Hepatocyte (in vitro differentiated cells): ENCODE measurements at places on chromosomes 7 and 10.
A peak's percentile ranks its signal among the peaks of the same experiment; 100 is the strongest.

- DNase-seq, result no peak
Measured at GRCh38 chr10:114996542-114996941, 58.5 kb downstream of the TRUB1 start.

- peak; percentile 69 for DNase-seq
Measured at GRCh38 chr10:91551856-91552255, 81.0 kb downstream of the PPP1R3C start.

DNA sequence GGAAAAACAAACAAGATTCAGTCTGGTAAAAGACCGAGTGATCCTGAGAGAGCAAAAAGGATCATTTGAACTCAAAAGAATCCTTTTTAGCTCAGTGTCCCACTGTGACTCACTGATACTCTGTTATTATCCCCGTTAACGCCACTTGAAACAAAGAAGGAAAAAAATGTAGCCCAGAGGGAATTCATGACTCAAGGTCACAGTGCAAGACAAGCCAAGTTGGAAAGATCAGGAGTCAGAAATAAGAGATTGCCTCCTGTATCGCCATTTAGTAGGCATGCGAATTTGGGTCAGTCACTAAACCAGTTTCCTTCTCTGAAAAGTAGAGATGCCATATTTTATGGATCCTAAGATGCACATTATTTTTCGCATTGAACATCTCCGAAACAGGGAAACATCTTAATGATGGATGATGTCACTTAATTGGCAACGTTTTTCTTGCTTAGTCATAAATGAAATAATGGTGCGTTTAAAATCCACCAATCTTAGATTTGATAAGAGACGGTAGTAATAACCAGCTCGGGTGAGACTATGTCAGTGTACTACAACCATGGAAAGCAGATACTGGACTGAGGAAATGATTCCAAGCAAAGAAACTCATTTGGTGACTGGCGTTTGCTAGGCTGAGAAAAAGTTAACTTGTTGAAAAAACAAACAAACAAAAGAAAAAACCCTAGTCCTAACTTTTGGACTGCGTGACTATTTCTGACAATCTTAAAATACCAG lies 502.0 kb upstream of the CELF2 start:
- DNase-seq, result no peak

- DNase-seq, result no peak
Measured at GRCh38 chr7:28550580-28551186, 138.4 kb downstream of the CREB5 start.

- no peak for DNase-seq
Measured at GRCh38 chr7:4607311-4607729, 74.8 kb upstream of the FOXK1 start.

DNA sequence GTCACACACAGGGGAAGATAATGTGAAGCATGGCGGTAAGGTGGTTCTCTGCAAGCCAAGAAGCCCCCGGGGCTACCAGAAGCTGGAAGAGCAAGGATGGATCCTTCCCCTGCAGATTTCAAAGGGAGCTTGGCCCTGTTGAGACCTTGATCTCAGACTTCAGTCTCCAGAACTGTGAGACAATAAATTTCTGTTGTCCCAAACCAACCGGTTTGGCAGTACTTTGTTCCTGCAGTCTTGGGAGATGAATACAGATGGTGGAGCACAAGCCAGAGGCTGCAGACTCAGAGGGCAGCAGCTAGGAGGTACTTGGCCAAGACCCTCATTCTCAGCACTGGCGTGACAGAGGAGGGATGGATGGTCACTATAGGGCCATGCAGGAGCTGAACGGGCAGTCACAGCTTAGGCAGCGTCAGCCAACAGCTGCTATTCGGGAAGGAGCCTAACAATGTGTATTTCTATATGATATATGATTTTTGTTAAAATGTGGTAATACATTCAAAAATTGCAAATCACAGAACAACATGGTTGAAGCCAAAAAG lies 387.3 kb downstream of the TNS3 start:
- no peak for DNase-seq
